NT2/D1 (cell line): ENCODE measurements at places on chromosomes 13 and 19.

DNA sequence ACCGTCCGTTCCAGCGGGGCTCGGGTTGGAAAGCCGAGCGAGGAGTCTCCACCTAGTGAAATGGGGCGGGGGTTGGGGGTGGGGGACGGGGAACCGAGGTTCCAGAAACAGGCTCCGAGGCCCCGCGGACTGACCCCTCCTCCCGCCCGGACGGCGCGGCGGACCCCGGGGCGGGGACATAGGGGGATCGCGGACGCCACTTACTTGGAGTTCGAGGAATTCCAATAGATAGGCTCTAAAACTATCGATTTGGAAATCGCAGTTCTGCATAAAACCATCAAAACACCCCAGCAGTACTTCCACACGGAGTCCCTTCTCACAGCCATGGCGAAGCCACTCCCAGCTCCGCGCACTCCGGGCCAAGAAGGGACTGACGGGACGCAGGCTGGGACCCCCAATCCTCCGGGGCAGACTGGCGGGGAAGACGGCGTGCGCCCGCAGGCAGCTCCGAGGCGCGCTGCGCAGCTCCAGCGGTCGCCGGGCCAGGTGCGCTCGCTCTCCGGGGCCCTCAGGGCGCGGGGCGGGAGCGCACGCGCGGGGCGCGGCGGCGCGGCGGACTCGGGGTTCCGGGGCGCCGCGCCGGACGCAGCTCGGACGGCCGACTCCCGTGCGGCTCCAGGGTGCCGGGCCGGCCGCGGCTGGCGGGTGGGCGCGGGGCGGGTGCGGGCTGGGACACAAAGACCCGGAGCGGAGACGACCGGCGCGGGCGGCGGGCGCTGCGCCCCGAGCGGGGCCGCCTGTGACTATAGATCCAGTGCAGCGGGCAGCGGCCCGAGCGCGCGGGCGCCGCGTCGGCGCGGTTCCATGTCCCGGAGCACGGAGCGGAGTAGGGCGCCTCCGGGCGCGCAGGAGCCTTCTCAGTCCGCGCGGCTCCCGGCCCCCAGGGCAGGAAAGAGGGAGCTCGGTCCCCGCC is 567 bp downstream of the EFNB2 start:
- DNase-seq, result no peak

- peak; percentile 84 for DNase-seq
Observed at GRCh38 chr19:8148410-8149260, 757 bp downstream of the FBN3 start.

- no peak for DNase-seq
Observed at GRCh38 chr19:34990578-34991192, 9.4 kb upstream of the GRAMD1A start.

DNA sequence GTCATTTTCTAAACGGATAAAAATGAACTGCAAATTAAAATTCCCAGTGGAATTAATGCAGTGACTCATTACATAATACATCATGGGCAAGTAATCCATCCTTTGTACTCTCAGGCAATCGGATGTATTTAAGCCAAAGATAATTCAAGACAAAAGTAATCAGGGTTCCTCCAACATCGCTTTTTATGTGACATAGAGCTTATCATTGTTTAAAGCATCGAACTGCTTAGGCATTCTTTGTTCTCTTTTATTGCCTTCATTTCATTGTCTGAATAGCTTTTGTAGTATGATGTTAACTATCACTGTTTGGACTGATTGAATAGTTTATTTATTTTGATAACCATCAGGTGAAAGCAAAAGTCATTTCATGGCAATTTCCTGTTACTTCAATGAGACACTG is 209.4 kb downstream of the ITGBL1 start:
- DNase-seq, result no peak

GRCh38 chr13:40598569-40598968 is 67.9 kb downstream of the FOXO1 start:
- DNase-seq, result no peak

DNA sequence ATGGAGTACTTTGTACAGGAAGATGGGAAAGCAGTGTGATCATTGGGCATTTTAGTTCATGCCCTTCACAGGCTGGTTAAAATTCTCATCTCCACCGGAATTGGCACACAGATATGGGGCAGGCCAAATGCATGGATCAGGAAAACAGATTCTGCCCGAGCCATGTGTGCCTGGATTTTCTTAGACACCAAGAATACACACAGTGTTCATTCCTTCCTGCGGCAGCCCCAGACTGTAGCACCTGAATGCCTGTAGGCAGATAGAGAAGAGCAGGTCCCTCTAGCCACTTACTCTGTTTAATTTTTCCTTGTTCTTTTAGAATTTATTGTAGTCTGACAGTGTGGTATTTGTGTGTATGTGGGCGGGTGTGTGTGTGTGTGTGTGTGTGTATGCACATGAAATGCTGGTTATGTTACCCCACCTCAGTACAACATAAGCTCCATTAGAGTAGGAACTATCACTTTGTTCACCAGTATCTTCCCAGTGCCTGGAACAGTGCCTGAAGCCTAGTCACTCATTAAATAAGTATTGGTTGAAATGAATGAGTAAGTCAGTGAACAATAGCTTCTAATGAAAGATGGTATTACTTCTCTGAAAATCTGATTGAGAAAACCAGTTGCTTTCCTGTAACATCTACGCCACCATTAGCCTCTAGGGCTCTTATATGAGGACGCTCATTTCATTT is 41.7 kb downstream of the FRY start:
- no peak for DNase-seq

- DNase-seq, result no peak
Observed at GRCh38 chr13:94535231-94535630, 55.7 kb upstream of the DCT start.

DNA sequence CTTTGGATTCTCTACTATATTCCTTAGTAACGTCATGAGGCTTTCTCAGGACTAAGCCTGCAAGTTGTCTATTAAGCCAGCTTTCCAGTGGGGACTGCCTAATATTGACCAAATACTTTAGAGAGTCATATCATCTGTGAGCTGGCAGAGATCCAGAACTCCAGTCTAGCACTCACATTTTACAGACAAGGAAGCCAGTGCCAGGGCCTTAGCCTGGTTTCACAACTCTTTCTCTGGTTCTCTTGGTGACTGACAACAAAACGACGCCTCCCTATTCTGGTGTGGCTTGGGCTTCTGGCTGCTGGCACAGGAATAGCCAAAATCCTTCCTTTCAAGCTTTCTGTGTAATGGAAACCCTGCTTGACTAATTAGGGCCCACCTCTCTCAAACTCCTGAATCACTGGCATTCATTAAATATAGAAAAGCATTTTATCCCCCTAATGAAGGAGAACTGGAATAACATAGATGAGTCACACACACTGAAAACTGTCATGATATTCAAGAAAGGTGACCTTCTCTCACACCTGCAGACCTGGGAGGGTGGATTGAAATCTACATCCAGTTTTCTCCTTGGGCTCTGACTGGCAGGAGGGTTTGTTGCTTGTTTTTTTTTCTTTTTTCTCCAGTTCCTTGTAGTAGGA is 75.2 kb upstream of the UBL3 start:
- DNase-seq, result no peak

DNA sequence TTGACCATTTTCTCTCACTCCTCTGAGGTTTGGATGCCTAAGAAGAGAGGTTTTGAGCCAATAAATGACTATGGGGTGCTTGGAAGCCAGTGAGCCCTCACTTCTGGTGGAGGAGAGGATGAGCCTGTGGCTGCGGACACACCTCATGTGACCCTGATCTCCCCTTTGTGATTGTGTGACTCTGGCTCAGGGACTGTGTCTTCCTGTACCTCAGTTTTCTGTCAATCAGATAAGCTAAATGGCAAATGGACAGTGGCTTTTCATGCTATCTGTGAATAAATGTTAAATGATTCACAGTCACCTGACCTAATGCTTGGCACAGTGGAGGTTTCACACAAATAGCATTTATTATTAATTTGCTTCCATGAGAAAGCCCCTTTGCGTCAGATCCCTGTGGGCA is 2.7 kb downstream of the PSG8 start:
- no peak for DNase-seq

DNA sequence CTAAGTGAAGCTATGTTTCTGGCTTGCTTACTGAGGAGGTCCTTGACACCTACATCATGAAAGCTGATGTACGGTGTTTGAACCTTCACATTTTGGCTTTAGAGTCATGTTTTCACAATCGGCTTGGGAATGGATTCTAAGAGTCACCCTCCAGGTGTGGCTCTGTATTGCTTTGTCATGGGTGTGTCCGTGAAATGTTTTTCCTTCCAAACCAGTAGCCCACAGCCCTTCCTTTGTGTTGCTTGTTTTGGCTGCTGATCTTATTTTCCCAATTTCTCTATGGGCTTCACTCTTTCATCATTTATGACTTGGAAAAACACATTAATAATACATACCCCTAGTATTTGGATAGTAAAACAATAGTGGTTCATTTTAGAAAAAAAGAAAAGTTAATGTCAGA is 240.6 kb downstream of the GGACT start:
- DNase-seq, result no peak

DNA sequence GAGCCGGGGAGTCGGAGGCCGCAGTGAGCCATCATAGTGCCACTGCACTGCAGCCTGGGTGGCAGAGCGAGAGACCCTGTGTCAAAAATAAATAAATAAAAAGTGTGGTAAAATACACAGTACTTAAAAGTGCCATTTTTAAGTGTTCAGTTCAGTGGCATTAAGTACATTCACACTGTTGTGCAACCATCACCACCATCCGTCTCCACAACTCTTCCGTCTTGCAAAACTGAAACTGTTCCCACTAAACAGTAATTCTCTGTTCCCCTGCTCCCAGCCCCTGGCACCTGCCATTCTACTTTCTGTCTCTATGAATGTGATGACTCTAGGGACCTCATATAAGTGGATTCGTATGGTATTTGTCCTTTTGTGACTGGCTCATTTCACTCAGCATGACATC is 13.3 kb downstream of the SLC25A42 start:
- no peak for DNase-seq

DNA sequence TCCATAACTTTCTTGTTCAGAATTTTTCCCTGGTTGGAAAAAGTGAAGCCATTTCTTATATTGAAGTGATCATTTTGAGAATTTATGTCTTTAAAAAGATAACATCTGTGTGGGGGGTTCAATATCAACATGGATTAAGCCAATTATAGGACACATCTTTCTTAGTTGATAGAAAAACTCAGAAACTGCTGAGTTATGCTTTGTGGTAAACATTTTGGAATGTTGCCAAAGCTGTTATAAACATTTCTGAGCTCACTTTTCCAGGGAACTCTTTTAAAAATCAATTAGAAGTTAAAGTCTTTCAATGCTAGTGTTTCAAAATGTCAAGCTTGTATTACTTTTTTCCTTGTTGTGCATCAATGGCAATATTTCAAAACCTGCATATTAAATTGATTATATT is 248.8 kb downstream of the DACH1 start:
- no peak for DNase-seq

DNA sequence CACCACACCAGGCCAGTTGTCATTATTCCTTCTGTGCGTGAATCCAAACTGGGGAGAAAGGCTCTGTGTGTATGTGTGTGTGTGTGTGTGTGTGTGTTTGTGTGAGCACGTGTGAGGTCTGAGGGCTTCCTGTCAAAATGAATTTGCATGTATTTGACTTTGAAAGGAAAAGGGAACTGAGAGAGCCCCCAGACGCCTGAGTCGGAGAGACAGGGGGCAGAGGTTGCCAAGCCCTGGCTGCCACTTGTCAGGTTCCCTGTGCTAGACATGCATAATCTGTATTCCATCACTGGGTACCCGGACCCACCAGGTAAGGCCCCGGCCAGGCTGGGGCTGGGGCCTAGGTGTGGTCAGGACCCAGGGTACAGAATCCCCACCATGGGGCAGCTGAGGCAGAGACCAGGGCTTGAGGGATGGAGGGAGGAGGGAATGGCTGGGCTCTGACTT is at the start of gene CLEC17A:
CLEC17A (plus strand) TSS at position 191 of the 447 bp plus-strand sequence; CDS start at position 268, 77 bp downstream.
- no peak for DNase-seq

DNA sequence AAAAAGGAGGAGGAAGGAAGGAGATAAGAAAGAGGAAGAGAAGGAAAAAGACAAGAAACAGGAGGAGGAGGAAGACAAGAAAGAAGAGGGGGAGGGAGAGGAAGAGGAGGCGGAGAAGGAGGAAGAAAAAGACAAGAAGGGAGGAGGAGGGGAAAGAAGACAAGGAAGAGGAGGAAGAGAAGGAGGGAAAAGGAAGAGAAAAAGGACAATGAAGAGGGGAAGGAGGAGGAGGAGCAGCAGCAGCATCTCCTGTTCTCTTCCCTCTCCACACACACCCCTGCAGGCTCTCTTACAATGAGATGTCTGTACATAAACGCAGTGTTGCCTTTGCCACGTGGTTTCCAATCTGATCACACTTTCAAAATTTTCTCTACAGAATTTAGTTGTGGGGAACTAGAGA is 66.6 kb downstream of the RUBCNL start:
- DNase-seq, result no peak

DNA sequence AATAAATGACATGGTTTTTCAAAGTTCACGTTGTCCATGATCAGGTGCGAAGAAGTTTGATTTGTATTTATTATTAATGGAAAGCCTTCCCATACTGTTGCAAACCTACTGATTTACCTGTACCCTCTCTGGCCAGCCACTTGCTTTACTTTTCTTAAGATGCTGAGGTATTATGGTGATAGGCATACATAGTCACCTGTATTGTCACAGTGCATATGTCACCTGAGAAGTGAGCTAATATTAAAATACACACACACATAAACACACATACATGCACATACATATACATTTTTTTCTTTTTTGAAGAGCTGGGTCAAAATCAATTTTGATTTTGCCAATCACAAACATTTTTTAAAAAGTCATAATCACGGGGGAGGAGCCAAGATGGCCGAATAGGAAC is 72.1 kb downstream of the RNASEH2B start:
- DNase-seq, result no peak

GRCh38 chr13:36834299-36834698 is 15.3 kb downstream of the RFXAP start:
- no peak for DNase-seq

DNA sequence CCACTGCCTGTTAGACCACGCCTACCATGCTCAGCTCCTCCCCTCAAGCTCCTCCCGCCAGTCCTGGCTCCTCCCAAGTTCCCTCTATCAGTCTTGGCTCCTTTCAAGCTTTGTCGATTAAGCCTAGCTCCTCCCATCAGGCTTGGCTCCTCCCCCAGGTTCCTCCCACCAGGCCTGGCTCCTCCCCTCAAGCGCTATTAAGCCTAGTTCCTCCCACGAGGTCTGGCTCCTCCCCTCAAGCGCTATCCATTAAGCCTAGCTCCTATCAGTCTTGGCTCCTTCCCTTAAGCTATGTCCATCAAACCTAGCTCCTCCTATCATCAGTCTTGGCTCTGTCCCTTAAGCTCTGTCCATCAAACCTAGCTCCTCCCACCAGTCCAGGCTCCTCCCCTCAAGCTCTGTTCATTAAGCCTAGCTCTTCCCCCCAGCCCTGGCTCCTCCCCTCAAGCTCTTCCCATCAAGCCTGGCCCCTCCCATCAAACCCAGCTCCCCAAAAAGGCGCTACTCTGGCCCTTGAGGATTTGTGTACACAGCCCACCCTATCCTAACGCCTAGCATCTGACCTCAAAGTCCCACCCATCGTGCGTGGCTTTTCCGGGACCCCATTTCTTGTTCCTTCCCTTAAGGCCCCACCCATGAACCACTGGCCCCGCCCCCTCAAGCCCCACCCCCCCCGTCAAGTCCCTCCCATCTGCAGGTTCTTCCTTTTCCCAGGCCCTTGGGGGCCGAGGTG is 10.0 kb downstream of the CAMSAP3 start:
- DNase-seq, result peak; percentile 59
